Fibroblast of lung (primary cell): ENCODE measurements at places on chromosomes 1 and 21. TPM values are rescaled to one million over a fixed set of nuclear protein-coding genes. Genes with fewer than 3 reads are reported as not detected.

GBP2 gene
- 70.7 and 96.8 TPM in 2 replicates for total RNA-seq

SH2D5 gene
- total RNA-seq = 2.3 and 5.0 TPM in 2 replicates

SLAMF1 gene
- total RNA-seq = not detected in 2 replicates

SLC1A7 gene
- total RNA-seq = 0.26 and 0.33 TPM in 2 replicates

ARHGEF10L gene
- total RNA-seq = 13.1 and 24.3 TPM in 2 replicates

PRDX1 gene
- 336 and 420 TPM in 2 replicates for total RNA-seq

SAMD13 gene
- 1.3 and 2.5 TPM in 2 replicates for total RNA-seq

KCNE2 gene
- 0.17 TPM in 1 of 2 replicates, not detected in the other for total RNA-seq

ZNF683 gene
- not detected in 2 replicates for total RNA-seq

ENSA gene
- 53.7 and 78.1 TPM in 2 replicates for total RNA-seq

ABCG1 gene
- total RNA-seq = under 0.01 and 0.77 TPM in 2 replicates

FABP3 gene
- 116 and 554 TPM in 2 replicates for total RNA-seq

CFHR1 gene
- total RNA-seq = under 0.01 and 0.50 TPM in 2 replicates

OLFML3 gene
- total RNA-seq = 68.0 and 78.8 TPM in 2 replicates

U2AF1 gene
- 12.7 and 15.2 TPM in 2 replicates for total RNA-seq

SERINC2 gene
- total RNA-seq = 6.7 and 28.4 TPM in 2 replicates

PLEKHA6 gene
- 1.5 and 3.8 TPM in 2 replicates for total RNA-seq

PLEKHO1 gene
- total RNA-seq = 55.0 and 65.6 TPM in 2 replicates

C4BPA gene
- total RNA-seq = not detected in 2 replicates

FOXD2 gene
- 0.51 and 0.83 TPM in 2 replicates for total RNA-seq

TBX19 gene
- total RNA-seq = 0.26 and 1.2 TPM in 2 replicates

PTAFR gene
- under 0.01 TPM in 2 replicates for total RNA-seq

ALX3 gene
- total RNA-seq = not detected in 2 replicates

MCOLN2 gene
- 1.5 and 6.2 TPM in 2 replicates for total RNA-seq

RIMKLA gene
- under 0.01 TPM in 2 replicates for total RNA-seq

CELA2A gene
- total RNA-seq = not detected in 2 replicates

KLHDC9 gene
- total RNA-seq = 0.77 and 3.0 TPM in 2 replicates
